ENCODE measurements at places on chromosomes 7 and 10.

DNA sequence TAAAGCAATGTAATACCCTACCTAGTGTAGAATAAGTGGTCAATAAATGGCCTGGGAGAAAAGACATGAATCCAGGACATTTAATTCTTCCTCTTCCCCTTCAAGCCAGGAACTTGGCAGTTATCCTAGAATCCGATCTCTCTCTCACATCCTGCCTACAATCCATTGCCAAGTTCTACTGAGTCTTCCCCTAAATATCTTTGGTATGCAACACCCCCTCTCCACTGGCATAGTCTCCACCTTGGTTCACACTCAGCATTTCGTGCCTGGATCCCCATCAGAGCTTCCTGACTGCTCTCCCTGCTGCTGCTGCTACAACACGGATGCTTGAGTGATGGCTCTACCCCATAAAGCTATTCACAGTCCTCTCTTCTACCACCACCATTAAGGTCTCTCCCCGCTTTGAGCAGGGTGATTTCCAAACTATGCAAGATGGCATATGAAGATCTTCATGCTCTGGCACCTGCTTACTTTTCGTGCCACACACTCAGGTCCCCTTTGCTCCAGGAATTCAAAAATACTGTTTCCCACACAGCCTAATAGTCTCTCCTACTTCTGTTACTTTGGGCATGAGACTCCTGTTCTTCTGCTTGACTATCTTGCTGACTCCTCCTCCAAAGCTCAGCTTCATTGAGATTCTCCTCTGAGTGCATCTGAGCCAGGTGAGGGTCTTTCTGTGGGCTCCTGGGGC is 4.8 kb downstream of the ANK3 start:
- no peak for DNase-seq

DNA sequence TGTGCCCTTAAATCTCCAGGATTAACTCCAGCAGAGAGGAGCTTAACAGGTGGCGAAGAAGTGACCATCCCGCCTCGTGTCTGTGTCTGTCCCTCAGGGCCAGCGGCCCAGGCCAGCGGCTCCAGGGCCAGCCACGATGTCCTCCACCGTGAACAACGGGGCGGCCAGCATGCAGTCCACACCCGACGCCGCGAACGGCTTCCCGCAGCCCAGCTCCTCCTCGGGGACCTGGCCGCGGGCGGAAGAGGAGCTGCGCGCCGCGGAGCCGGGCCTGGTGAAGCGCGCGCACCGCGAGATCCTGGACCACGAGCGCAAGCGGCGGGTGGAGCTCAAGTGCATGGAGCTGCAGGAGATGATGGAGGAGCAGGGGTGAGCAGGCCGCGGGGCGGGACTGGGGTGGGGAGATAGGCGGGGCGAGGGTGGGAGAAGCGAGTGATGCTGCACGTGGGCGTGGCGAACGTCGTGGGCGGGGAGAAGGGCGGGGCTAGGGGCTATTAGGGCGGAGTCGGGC is 33.3 kb downstream of the SRRM3 start:
- DNase-seq: peak; percentile 67

- DNase-seq: no peak
Observed at GRCh38 chr10:61175316-61175715, 231.3 kb upstream of the RHOBTB1 start.

GRCh38 chr7:45223728-45224630 is 66.4 kb downstream of the RAMP3 start:
- DNase-seq: no peak

DNA sequence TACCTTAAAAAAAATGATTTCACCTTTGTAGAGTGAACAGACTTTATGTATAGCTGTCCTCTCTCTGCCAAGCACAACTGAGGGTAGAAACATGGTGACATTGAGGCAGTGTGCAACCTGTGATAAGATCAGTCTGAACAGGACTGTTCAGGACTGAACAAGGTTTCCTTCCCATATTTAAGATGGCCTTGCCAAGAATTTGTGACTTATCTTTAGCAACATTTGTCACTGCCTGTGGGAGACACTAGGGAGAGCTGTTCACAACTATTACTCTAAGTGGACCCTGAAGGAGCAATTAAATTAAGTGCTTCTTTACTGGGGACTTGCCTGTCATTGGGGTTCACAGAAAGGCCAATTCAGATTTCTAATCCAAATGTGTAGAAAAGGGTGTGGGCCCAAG is 6.7 kb downstream of the OR13A1 start:
- no peak for DNase-seq

GRCh38 chr10:106929291-106929895 is 235.1 kb downstream of the SORCS1 start:
- DNase-seq: no peak

- no peak for DNase-seq
Observed at GRCh38 chr7:4468320-4469102, 213.6 kb upstream of the FOXK1 start.

DNA sequence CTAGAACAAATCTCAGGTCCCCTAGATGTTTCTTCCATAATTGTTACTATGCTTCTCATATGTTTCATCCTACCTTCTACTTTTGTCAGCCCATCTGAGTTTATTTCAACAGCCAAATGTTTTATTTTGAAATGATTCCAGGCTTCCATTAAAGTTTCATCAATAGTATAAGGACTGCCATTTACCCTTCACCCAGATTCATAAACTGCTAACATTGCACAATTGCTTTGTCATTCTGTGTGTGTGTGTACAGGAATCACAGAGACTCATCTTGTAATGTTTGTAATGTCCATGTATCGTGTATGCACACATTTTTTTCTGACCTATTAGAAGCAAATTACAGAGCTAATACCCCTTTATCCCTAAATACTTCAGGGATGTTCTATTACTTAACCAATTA is 25.5 kb downstream of the MMRN2 start:
- DNase-seq: no peak

- DNase-seq: no peak
Observed at GRCh38 chr7:30170476-30171205, 35.9 kb downstream of the MTURN start.

DNA sequence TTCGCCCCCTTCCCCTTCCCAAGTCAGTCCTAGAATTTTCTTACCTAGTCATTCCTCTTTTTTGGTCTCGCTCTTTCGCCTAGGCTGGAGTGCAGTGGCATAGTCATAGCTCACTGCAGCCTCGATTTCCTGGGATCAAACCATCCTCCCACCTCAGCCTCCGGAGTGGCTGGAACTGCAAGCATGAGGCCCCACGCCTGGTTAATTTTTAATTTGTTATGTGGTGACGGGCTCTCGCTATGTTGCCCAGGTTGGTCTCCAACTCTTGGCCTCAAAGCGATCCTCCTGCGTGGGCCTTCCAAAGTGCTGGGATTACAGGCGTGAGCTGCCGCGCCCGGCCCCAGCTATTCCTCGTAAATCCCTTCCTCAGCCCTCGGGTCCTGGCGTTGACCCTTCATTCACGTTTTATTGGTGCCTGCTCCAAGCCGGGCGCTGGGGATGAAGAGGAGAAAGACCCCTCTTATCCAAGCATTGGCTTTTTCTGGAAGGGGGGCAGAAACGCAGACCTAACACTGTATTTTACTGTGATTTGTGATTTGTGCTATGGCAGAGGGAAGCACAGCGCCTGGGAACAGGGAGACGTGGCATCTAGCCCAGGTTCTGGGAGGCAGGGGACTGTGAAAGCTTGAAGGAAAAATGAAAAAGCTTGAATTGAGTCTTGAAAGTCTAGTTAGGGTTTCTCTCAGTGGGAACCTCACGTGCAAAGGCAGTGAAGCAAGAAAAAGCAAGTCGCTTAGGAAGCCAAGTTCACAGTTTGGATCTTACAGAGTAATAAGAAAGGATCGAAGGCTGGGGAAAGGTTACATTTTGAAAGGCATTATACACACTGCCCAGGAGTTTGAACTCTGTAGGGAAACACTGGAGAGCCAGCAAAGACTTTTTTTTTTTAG is 516 bp downstream of the ZNHIT1 start:
- no peak for DNase-seq

GRCh38 chr10:124732931-124733570 is 11.1 kb downstream of the FAM53B start:
- no peak for DNase-seq

GRCh38 chr7:77330169-77330882 is 85.8 kb downstream of the GSAP start:
- DNase-seq: no peak

DNA sequence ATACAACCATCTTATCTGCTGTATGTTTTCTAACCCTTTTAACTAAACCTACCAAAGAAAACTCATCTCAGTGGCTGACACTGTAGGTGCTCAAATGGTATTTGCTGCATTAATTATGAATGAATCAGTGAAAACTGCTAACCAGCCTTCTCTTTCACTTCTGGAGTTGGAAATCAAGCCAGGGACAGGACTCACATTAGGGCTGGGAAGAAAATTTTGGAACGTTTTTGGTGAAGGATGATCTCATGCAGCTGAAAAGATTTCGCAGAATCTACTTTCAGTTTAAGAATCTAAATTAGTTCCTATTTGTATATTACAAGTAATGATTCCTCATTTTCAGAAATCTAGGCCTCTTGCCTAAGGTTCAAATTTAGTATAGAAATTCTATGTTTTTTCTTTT is 12.9 kb downstream of the MTPN start:
- no peak for DNase-seq

DNA sequence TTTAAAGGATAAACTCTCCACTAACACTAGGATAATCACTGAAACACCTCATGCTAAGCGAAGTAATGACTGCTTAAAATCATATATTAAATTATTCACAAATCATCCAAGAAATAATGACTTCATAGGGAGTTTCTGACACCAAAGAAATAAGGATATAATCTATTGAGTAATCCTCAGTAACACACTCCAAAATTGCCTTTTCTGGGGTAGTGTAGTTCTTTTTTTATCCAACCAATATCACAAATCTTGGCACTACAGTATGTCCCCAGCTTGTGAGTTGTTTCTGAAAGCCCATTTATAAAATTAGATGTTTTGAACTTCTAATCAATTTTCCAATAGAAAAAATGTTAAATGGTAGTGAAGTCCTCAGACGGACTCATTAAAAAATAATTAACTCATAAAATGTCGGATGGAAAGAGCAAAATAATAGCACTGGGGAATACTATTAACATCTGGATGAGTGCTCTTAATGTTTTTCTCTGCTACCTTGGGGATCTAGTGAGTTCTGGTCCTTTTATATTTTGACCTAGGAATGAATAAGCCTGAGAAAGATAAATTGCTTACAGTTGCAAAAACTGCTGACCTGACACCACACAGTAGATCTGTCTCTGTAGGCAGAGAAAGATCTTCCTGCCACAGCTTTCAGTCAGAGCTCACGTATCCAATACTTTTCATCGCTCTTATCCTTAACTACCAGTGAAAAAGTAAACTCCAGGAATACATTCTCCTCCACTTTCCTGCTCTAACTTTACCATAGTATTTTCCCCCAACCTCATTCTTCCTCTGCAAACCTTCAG is 618.5 kb upstream of the ANKRD30A start:
- DNase-seq: no peak

DNA sequence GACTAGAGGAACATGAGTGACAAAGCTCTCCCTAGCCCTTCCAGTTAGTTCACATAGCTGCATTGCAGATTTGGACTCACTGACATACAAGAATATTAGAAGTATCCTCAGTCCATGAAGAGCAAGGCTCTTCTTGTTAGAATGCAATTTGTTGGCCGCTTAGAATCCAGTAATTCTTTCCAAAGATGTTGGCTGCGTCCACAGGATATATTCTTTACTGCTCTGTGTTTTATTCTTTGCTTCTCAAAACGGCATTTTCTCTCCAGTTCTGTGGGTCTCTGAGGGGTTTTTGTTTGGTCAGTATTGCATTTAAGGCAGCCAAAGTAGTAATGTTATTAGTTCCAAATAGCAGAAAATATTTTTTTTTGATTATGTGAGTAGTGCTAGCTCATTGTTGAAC is 588.6 kb downstream of the DNAJB9 start:
- no peak for DNase-seq

DNA sequence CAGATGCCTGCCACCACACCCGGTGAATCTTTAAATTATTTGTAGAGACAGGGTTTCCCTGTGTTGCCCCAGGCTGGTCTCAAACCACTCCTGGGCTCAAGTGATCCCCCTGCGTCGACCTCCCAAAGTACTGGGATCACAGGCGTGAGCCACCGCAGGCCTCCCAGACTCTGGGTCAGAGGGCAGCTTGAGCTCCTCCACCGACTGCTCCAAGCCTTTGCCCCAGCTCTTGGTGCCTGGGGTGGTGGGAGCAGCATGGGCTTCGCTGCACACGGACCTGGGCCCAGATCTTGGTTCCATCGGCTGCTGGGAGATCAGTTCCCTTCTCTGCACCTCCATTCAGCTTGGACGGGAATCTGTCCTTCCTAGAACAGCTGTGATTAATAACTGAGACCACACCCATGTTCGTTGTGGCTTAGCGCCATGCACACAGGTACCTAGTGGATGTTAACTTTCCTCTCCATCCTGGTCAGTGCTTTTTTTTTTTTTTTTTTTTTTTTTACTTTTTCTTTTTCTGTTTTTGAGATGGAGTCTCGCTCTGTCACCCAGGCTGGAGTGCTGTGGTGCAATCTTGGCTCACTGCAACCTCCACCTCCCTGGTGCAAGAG is 125.3 kb downstream of the CUX1 start:
- no peak for DNase-seq

DNA sequence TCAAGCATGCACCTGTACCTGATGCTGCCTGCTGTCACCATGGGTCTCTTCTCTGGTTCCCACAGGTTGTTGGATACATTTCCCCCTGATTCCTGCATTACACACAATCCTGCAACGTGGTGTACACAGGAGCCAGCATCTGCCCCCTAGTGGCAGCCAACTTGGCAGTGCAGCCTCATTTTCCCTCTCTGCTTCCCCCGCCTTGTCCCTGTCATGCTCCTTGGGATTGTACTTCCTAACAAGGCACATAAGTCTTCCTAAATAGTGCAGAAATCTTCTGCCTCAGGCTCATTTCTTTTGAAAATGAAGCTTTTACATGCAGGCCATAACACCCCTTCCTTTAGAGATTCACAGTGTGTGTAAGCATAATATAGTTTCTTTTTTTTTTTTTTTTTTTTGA is 387.5 kb downstream of the CCSER2 start:
- no peak for DNase-seq

DNA sequence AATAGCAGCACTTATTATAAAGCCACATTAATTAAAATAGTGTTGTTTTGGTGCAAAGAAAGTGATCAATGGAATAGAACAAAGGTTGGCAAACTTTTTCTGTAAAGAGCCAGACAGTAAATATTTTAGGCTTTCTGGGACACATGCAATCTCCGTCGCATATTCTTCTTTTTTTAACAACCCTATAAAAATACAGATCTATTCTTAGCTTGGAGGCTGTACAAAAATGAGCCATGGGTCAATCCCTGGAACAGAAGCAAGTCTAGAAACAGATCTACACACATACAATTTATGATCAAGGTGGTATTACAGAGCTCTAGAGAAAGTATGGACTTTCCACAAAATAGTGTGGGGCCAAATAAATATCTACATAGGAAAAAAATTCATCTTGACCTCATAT is 71.8 kb downstream of the ARHGAP21 start:
- DNase-seq: no peak

- no peak for DNase-seq
Observed at GRCh38 chr7:11054033-11054432, 80.4 kb downstream of the PHF14 start.

- DNase-seq: no peak
Observed at GRCh38 chr7:93882468-93882867, 8.1 kb downstream of the TFPI2 start.

DNA sequence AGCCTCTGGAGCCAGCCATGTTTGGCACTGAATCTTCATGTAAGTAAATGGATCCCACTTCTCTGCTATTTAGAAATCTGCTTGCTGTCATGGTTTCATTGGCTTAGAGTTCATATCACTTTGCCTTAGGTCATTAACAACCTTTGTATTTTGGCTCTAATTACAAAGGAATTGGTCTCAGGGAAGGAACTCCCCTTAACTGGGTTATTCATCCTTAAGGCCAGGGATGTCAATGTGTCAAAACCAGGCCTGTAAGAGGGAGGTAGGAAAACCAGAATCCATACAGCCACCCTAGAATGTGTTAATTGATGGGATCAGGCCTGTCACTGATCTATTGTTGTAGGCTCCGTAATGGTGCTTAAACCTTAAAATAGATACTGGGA is 67.3 kb downstream of the ST7 start:
- no peak for DNase-seq
